ENCODE measurements at places on chromosomes 2 and 18. TPM values are rescaled to one million over a fixed set of nuclear protein-coding genes. Genes with fewer than 3 reads are reported as not detected.

GRCh38 chr2:225017713-225018112, 24.6 kb downstream of the DOCK10 start:
- no peak for DNase-seq

- DNase-seq, result peak; percentile 56
Observed at GRCh38 chr2:38269421-38269820, 107.7 kb downstream of the ATL2 start.

DNA sequence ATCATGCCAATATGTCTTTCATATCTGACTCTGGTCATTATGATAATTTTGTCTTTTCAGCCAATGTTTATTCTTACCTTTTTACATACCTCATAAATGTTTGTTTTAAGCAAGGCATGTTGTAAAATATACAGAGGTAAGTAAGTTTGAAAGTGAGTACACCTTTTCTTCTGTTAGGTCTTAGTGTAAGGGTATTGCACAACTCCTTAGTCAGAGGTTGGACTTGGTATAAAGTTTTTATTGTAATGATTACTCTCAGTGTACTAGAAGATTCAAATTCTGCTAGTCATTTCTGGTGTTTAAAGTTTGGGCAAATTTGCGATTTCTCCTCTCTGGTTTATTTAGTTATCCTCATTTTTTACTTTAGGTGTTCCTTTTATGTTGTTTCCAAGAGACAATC, 564.3 kb upstream of the FSIP2 start:
- DNase-seq, result no peak

DNA sequence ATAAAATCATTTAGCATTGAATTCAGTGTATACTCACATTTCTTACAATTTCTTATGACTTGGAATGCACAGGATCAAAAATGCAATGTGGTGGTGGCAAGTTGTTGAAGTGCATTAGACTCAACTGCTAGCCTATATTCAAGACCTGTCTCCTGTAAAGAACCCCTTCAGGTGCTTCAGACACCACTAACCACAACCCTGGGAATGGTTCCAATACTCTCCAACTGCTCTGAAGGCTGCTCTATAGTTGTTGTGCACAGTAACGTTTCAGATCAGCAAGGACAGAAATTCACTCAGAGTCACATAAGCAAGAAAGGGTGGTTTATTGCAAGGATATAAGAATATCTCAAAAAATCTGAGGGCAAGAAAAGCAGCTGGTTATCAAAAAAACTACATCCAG, 6.5 kb downstream of the GKN1 start:
- DNase-seq, result no peak

GRCh38 chr2:18559531-18560030, 872 bp downstream of the RDH14 start:
- DNase-seq, result no peak

- DNase-seq, result no peak
Observed at GRCh38 chr2:167132906-167133555, 244.8 kb downstream of the XIRP2 start.

DNA sequence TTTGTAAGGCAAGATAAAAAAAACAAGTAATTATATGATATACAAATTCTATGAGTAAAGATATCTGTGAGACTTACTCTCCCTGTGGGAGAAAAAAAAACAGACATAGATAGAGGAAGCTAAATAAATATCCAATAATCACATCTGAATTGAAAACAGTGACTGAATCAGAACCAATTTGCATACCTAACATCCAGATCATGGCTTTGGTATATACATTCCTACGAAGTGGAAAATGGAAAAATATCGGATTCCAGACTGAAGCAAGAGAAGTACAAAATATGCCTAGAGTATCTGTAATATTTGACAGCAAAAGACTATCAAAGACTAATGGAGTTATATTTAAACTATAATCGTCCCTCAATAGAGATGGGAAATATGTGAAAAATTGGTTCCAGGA, 1108.1 kb upstream of the CHAC2 start:
- peak; percentile 0 for DNase-seq

GRCh38 chr2:21396252-21396651, 272.5 kb downstream of the TDRD15 start:
- no peak for DNase-seq

GRCh38 chr2:109136542-109136941, 7.5 kb downstream of the SH3RF3 start:
- DNase-seq, result no peak

- DNase-seq, result peak; percentile 85
Observed at GRCh38 chr2:188976545-188977268, 2.5 kb downstream of the COL3A1 start.

DNA sequence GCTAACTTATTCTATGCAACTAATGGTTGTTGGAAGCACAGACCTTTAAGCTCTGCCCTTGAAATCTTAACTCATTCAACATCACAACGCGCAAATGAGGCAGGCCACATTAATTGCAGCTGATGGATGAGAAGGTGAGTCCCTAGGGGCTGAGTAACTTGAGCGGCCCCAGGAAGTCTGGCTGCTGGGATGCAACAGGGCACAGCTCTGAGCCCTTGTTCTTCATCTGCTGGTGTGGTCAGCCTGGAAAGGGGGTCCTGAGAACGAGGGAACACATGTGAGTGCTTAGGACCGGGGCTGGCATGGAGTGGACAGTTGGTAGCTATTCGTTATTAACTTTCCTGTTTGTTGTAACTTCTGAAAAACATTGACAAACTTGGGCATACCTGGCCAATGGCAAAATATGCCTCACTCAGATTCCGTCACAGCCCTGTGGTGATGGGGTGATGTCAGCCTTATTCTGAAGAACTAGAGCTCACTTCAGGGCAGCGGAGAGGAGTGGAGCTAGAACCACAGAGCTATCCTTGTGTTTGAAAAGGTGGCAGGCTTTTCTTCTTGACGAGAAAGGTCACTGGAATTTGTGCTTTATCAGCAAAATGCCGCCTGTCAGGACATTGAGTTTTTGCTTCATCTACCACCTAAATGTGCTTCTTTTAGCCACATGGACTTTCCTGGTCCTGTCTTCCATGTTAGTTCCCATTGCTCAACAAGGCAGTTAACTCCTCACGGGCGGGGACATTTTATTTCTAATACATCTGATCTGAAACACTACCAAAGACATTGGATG, 145.9 kb upstream of the FHL2 start:
- no peak for DNase-seq

GRCh38 chr2:127485051-127485693, 41.1 kb downstream of the IWS1 start:
- no peak for DNase-seq

DNA sequence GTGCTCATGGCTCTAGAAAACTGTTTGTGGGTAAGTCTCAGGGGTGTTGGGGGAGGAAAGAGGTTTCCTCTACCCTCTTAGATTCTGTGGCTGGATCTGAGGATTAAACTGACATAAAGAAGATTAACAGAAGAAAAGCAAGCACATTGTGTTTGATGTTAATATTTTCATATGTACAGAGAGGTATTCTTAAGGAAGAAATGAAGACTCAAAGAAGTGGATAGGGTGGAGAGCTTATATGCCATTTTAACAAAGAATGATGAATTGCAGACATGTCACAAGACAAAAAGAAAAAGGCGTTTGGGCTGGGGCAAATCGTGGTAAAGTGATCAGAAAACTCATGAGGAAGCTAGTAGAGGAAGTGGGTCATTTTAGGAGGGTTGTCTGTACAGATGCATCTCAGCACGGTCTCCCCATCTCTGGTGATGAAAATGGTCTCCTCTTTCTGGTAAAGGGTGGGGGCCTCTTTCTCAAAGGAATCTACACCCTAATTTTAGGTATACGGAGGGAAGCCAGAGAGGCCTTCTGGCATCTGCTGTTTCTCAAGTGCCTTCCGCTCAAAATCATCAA, 17.8 kb downstream of the FAM110C start:
- no peak for DNase-seq

GRCh38 chr2:151900331-151900730, 72.1 kb upstream of the ARL5A start:
- no peak for DNase-seq

DNA sequence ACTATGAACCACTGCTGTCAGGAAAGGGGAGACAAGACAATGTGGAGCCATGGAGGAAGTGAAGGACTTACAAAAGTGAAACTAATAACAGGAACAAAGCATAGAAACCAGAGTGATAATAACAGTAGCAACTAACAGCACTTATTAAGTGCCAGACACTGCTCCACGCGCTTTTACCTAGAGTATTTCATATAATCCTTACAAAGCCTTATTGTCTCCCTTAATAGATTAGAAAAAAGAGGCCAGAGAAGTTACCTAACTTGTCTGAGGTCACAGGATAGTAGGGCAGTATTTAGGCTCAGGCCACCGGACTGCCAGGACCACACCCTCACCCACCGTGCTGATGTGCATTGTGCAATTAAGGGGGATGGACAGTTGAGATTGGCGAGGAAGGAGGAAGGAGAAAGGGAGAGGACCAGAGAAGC, 98.6 kb upstream of the NFU1 start:
- DNase-seq, result no peak

GRCh38 chr2:46016091-46016490, 281.1 kb upstream of the EPAS1 start:
- no peak for DNase-seq

DNA sequence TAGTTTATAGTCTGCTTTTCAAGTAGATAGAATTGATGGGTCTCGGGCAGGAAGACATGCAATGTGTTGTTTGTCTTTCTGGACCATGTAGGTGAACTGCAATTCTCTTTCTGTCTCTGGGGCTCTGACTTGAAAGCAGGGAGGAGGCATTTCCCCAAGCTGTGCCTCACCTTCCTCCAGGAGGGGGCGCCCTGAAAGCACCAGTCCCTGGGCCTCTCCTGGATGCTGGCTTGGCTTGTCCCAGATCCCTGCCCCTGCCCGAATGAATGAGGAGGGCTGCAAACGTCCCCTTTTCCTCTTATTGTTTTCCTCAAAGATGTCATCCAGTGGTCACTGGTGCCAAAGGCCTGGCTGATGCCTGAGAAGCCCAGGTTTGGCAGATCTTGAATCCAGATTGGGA, 270.6 kb downstream of the CELF4 start:
- DNase-seq, result peak; percentile 37

- DNase-seq, result no peak
Observed at GRCh38 chr2:32262105-32262504, 2.6 kb downstream of the NLRC4 start.

DNA sequence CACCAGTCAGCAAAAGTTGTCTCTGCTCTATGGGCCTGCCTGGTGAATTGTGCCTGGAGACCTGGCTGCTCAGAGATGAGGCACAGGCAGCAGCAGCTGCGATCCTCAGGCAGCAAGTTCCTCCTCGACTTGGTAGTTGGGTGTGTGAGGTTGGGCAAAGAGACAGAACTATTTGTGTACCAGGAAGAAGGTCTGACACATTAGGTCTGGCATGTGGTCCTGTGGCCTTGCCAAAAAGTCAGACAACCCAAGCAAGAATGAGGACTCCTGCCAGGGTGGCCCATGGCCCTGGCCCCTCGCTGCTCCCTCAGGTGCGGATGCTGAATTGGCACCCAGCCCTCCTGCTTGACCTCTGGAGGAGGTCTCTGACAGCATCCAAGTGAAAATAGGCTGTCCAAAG, 192.7 kb downstream of the DYSF start:
- peak; percentile 89 for DNase-seq

DNA sequence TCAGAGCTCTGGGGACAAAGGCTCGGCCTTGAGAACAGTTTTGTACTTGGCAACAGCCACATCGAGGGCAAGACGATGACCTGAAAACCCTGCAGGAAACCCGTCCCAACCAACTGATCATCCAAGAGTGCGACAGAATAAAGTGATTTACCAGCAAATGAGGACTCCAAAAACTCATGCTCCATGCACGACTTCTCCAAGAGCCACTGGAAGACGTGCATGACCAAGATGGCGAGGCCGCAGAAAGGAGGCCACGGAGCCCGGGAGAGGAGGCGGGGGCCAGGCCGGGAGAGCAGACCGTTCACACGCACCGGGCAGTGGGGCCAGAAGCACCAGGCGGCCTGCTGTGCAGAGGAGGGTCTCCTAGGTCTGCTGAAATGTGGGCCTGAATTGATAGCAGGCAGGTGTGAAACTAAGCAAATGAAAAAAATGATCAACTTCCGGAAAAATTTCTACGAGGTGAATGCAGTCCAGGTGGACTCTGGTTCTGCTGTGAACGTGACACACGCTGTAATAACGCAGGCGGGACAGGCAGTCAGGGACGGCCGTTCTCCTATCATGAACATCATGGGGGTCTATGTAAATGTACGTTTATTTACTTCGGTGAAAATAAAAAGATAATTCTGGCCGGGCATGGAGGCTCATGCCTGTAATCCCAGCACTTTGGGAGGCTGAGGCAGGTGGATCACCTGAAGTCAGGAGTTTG, 252.2 kb downstream of the HDAC4 start:
- no peak for DNase-seq

DNA sequence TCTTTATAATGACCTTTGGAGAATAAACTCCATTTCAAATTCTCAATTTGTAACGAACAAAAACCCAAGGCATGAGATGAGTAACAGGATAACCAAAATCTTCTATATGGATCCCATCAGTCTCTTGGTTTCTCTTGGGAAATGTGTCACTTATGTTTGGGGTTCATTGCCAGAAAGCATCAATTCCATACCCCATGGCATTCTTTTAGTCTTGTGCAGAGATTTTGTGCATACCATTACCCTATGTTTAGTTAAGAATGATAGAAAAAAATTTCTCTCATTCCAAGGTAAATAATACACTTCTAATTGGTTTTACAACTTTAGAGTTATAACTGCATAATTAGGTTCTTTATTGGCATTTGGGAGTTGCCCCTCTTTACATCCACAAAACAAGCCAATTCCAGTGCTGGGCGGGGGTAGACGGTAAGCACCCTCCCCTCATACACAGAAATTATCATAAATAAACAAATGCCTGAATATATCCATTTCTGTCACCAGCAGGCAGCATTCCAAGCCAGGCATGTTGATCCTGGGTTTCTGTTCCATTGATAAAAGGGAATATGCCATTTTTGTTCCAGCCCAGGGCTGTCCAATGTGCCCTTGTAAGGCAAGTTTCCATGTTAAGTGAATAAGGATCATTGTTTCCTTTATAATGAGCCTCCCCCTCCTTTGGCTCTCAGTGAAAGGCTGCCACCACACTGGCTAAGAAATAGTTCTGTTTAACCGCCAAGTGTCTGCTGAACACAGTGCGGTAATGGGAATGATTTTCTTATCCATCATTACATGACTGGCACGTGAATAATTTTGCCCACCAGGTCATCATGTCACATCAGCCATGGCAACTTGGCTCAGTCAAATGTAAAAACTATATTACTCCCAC, 680.1 kb upstream of the ZEB2 start:
- no peak for DNase-seq

DNA sequence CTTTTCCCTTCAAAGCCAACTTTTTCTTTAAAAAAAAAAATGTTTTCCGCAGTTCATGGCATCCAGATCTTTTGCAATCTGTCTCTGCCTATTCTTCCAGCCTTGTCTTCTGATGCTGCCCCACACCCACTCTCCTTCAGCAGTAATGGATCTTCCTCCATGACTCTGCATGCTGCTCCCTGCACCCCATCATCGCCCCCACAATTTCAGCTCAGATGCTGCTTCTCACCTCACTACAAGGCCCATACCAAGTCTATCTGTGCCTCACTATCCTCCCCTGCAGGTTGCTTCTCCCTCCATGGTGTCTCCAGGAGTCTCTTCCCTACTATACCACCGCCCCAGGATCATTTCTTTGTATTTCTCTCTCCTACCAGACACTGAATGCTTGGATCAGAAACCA, 260.6 kb downstream of the ANAPC1 start:
- peak; percentile 17 for DNase-seq

The HSPE1 gene
- 54.6 TPM for total RNA-seq

The UGT1A1 gene
- total RNA-seq, result not detected

The KCNG3 gene
- total RNA-seq, result not detected

The HSBP1L1 gene
- 6.8 TPM for total RNA-seq

The UGT1A6 gene
- not detected for total RNA-seq

The ADD2 gene
- under 0.01 TPM for total RNA-seq

The GATA6 gene
- 17.6 TPM for total RNA-seq

The MARCO gene
- not detected for total RNA-seq

The GBX2 gene
- total RNA-seq, result not detected

The IL18RAP gene
- total RNA-seq, result not detected

Measured in GM23248 (cell line).